Renal pelvis (tissue), 12 donors: ENCODE measurements at places on chromosomes 11 and 22. TPM values are rescaled to one million over a fixed set of nuclear protein-coding genes. Genes with fewer than 3 reads are reported as not detected.

The HORMAD2 gene
- not detected for polyA plus RNA-seq

The ZNF215 gene
- 2.9 TPM for polyA plus RNA-seq

The WNT7B gene
- polyA plus RNA-seq = 11.1 TPM

DNA sequence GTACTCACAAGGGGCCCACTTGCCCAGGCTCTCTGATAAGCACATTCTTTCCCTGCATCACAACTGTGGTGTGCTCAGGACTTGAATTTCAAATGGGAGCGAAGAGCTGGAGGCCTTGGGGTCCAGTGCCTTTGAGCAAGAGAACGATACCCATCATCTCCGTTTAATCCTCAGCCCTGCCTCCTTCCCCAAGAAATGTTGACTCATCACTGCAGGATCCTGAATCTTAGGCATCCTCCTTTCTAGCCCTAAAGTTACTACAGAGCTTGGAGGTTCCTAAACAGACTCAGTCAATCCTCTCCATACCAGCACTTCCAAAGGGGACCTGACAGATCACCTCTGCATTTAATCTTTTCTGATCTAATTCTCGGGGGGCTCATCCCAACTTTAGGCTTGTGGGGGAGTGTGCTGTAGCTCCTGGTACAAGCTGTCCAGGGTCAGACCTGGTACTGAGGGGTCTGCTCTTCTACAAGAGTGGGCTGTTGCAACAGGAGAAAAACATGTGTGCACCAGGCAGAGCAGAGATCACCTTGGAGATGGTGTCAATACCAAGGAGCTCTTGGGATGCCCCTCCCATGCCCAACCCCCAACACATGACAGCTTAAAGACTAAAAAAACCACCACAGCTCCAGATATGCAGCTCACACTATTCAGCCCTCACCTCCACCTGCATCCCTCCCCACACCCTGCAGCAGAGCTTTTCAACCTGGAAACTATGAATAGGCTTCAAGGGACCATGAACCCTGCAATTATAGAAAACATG lies 3.9 kb upstream of the PRG2 start:
- no peak for DNase-seq

DNA sequence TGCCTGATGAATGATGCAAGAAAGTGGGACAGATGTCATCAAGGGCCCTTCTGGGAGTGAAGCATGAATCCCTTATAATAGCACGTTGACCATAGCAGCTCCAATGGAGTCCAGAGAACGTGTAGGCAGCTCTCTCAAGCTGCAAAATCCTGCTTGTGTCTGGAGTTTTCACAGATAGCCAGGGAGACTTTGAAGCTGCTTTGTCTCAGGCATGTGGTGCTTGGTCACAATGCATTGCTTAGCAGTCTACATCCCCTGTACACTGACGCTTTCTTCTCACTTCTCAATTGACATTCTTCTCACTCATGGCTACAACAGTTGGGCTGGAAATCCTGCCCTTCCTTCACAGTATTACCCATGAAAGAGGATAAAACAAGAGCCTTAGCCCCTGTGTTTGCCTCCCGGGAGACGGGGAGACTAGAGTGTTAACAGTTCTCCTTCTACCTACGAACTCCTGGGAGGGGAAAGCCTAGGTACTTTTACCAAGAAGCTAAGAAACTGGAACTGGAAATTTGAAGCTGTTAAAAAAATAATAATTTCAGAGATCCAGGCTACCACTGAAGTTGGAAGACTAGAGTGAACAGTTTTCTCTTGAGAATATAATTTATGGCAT lies 20.7 kb upstream of the MMP7 start:
- no peak for DNase-seq

GRCh38 chr11:134176284-134176683 lies 47.5 kb downstream of the NCAPD3 start:
- no peak for DNase-seq

- DNase-seq = no peak
Observed at GRCh38 chr11:2462543-2462985, 17.8 kb downstream of the KCNQ1 start.

DNA sequence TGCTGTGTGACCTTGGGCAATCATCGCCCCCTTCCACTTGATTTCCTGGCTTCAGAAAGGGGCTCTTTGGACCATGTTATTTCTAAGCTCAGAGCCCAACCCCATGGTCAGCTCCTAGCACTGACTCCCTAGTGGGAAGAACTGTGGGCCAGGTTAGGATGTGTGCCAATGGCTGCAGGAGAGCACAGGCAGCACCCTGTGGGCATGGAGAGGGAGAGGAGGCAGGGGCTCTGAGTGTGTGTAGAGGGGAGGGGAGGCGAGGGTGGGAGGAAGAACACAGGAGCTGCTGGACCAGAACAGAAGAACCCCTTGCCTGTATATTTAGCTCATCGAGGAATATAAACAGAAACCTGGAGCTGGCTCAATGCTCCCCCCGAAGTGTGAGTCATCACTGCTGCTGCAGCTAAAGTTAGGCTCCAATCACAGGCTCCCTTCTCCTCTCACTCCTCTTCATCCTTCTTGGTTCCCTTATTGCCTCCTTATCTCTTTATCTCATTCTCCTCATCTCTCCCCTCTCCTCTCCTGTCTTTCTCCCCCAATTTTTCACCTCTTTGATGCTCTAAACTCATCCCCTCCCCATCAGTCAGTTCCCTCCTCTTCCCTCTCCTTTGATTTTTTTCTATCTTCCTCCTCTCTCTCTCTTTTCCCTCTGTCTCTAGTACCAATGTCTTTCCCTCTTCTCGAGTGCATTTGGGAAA lies 14.5 kb upstream of the RPS19BP1 start:
- DNase-seq = no peak

DNA sequence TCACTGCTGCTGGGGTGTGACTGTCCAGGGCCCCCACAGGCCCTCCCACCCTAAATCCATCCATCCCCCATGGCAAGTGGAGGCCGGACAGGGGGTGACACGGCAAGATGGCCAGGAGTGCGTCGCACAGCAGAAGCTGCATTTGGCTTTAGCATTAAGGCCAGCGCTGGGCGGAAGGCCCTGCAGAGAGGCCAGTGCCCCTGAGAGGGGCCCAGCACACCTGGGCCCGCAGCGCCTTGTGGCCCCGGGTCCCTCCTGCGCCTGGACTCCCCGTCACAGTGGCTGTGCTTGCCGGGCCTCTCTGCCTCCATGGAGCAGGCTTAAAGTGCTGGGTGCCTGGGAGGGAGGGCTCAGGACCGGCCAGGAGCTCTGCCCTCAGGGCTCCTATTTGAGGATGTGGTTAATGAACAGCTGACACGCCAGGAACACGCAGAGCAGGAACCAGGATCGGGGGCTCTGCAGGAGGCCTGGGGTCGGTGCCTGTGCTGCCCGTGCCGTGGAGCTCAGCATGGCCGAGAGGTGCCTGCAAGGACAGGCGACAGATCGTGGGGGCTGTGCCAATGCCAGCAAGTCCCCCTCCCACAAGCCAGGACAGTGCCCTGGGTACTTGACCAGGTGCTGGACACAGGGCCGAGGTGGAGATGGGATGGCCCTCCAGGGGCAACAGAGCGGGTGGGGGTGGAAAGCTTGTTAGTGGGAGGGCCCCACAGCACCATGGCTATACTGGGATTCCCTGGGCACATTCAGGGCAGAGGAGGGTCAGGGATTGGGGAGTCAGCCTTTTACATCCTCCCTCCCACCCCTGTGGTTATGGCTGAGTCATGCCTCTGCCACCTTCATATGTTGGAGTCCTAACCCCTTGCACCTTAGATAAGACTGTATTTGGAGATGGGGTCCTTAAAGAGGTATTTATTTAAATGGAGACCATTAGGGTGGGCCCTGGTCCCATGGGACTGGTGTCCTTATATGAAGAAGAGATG lies 30.9 kb upstream of the CARS1 start:
- no peak for DNase-seq

DNA sequence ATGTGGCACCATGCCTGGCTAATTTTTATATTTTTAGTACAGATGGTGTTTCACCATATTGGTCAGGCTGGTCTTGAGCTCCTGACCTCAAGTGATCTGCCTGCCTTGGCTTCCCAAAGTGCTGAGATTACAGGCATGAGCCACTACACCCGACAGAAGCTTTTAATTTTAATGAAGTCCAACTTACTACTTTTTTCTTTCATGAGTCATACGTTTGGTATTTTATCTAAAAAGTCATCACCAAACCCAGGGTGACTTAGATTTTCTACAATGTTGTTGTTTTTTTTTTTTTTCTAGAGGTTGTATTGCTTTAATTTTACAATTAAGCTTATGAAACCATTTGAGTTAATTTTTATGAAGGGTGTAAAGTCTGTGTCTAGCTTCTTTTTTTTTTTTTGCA lies 34.9 kb downstream of the JRKL start:
- no peak for DNase-seq

DNA sequence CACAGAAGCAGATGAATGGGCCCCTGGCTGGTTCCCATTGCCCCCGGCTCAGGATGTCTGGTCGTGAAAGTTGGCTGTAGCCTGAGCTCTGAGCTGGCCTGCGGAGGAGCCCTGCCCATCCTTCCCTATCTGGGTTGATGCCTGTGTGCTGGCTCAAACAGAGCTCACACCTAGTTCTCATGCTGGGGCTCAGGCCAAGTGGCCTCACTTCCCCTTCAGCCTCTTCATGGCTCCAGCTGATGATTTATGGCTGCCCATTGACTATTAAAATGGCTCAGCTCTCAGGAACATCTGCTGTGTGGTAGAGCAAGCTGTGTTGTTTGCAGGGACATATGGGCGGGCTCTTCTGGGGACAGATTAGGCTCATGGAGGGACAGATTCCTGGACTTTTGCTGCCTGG lies 64.7 kb downstream of the ADAMTS15 start:
- DNase-seq = no peak

- no peak for DNase-seq
Observed at GRCh38 chr22:50528682-50529415, 963 bp downstream of the TYMP start.

DNA sequence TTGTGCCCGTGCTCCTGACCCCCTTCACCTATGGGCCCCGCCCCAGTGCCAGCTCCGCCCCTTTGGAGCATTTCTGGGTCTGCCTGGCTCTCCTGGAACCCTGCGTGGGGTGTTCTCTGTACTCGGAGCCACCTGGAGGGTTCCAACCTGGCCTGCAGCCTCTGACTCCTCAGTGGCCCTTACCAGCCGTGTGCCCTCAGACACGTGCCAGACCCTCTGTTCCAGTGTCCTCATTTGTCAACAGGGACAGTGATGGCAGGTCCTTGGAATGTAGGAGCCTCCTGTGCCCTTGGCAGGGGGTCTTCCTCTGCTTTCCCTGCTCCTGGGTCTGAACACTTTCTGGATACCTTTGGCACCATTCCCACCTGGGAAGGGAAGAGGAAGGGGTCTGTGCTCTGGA lies 96.4 kb downstream of the CACNA1I start:
- DNase-seq = no peak

DNA sequence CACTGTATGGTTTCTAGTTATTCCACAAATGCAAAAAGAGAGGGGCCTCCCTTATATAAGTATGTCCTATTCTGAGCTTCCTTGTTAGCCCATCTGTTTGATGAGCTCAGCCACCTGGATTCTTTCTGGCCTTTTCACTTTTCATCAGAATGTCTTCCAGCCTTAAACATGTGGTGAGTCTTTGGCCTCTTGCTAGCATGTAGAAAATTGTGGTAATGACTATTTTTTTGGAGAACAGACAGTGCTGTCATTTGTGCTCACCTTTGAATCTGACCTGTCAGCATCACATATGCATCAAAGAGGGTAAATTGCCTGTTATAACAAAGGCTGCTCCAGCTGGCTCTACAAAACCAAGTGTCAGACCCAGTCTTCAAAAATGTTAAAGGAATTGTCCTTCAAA lies 558.7 kb downstream of the RAB38 start:
- DNase-seq = no peak

DNA sequence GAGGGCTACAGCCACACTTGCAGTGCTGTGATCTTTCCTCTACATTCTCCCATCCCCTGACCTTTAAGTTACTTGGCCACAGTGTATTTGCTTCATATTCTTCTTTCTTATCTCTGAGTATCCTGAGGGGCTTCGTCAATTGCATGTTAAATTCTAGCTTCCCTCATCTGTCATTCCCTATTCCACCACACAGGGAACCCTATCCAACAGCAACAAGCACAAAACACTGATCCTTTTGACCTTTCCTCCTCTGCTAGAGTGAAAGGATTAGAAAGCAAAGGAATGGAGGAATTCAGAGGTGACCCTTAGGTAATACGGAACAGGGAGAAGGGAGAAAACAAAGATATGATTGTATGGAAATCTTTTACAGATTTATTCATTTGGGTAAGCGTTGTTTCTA lies 1061.7 kb upstream of the TENM4 start:
- DNase-seq = no peak

DNA sequence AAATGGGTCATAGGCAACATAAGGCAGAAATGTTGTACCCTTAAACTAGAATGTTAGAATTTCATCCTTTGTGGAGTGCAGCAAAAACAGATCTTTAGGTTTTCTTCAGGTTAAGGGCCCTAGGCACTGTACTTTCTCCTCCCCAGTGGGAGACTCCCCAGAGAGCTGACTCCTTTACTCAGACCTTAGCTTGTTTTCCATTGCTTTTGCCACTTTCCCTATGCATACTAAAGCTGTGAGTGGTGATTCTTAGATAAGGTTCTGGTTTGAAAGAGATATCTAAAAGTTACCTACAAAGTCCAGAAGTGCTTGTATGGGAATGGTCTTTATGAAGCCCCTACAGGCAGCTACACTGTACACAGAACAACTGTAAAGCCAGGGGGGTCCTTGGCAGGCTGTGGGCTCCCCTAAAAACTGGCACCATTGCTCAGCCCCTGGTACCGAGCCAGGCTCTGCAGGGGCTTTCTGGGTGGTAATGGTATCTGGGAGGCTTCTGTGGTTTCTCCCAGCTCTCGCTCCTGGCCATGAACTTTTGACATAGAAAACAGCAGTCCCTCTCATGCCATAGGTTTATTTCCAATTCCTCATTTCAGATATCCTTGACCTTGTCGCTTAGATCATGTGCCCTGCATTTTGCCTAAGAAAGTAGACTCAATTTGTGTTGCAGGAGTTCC lies 23.2 kb downstream of the AMOTL1 start:
- no peak for DNase-seq

DNA sequence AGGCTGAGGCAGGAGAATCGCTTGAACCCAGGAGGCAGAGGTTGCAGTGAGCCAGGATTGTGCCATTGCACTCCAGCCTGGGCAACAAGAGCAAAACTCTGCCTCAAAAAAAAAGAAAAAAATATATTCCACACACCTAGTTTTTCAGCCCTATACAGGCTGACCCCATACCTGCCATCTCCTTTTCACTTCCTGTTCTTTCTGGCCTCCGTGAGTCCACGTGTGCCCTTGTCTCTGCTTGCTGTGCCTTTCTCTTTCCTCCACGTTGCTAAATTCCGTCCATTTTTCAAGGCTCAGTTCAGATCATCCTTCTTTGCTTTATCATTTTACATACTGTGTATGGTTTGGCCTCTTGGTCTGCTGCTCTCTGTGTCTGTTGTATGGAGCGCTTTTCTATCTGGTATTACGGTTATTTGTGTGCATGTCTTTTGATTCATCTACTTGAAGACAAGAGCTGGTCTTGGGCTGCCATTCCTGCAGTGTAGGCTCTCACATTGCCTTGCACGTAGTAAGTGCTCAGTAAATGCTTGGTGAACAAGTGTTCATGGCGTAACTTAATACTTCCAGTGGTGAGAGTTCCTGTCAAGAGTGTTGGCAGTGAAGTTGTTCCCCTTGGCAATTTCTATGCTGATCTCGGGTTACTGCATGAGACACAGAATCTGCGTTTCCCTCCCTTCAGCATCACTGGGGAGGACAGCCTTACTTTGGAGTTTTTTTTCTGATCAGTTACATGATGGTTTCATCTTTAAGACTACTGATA lies 57.5 kb downstream of the PTPRJ start:
- no peak for DNase-seq
